ENCODE measurements at places on chromosomes 7 and 10. TPM values are rescaled to one million over a fixed set of nuclear protein-coding genes. Genes with fewer than 3 reads are reported as not detected.

DNA sequence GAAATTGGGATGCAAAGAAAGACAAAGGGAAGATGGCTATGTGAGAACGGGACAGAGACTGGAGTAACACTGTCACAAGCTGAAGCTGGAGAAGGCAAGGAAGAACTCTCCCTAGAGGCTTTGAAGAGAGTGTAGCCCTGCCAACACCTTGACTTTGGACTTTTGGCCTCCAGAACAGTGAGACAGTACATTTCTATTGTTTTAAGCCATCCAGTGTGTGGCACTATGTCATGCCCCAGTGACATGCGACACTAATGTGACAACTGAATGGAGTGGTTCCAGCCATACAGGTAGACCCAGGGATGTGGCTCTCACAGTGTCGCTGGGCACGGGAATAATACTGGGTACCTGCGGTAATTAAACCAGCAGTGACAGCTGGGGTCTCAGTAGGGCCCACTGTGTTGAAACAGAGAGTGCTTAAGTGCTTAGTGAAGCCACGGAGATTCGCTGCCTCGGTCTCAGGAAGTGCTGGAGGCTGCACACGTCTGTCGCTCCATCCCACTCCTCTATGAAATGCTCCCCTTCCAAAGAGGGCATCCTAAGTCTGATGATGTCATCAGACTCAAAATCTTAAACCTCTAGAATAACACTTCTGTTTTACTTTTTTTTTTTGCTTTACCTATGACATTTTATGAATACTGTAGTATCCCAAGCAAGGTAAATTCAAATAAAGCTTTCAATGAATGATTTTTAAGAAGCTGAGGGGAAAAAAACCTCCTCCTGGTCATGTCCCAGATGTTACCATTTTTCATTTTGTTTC is 154.6 kb upstream of the RHEB start:
- peaks cover 10% of the 10 kb centered on the region for H3K4me1 ChIP-seq
- no peaks in the 10 kb centered on the region for H3K36me3 ChIP-seq
- H3K27ac ChIP-seq: no peak overlapping the region
- no peaks in the 10 kb centered on the region for H3K27me3 ChIP-seq

DNA sequence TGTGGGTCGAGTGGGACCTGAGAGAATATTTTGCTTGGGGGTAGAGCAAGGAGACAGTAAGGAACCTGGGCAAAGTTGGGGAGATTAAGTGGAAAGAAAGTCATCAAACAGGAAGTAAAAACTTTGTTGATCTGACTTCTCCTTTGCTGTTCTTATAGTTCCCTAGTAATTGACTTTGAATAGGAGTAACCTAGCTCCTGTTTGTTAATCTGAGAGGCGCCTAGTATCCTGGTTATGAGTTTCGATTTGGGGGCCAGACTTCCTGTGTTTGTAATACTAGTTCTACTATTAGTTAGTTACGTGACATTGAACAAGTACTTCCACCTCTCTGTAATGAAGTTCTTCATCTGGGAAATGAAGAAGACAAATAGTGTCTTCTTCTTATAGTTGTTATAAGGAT is 99.1 kb downstream of the ZNF365 start:
- H3K4me3 ChIP-seq: no peak overlapping the region
- no peak overlapping the region for H3K27ac ChIP-seq
- no peaks in the 10 kb centered on the region for H3K36me3 ChIP-seq
- no peak for DNase-seq
- no peaks in the 10 kb centered on the region for H3K27me3 ChIP-seq

DNA sequence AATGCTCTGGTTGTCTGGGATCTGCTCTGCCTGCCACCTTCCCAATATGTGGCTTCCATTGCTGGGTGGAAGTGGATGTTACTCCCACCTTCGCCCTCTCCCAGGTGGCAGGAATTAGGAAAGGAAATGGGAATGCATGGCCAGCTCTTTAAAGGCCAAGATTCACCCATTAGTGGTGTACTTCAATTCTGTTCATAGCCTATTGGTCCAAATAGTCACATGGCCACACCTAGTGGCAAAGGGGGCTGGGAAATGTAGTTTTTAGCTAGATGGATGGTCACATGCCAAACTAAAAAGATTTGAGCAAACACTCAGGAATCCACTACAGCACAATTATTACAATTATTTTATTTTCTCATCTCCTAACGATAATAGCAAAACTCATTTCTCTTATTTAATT is 135.1 kb downstream of the NPY start:
- H3K4me3 ChIP-seq: no peak overlapping the region
- no peaks in the 10 kb centered on the region for H3K36me3 ChIP-seq
- H3K27ac ChIP-seq: no peak overlapping the region
- DNase-seq: no peak
- H3K4me1 ChIP-seq: no peaks in the 10 kb centered on the region

GRCh38 chr7:7761974-7762779 is 43.8 kb upstream of the RPA3 start:
- DNase-seq: no peak
- peak overlapping the region; percentile 39 for H3K4me3 ChIP-seq
- H3K4me1 ChIP-seq: peaks cover 12% of the 10 kb centered on the region
- H3K36me3 ChIP-seq: no peaks in the 10 kb centered on the region
- no peaks in the 10 kb centered on the region for H3K27me3 ChIP-seq

DNA sequence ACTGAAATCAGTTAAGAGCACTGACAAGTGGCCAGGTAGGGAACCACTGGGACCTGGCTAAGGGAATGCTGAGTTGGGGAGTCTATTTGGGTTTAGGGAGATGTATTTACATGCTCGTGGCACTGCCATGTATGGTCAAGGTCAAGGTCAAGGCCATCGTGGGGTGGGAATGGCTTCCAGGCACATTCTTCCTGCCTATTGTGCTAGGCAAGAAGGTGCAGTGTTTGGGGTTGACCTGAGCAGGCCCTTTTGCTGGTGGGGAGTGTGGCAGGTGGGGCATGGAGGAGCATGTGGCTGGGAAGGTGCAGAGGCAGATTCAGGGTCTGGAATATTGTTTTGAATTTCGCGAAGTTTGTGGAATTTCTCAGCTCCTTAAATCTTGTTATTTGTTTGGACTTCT is 17.8 kb downstream of the FAM241B start:
- DNase-seq: no peak
- H3K27ac ChIP-seq: no peak overlapping the region
- no peaks in the 10 kb centered on the region for H3K4me1 ChIP-seq
- no peak overlapping the region for H3K4me3 ChIP-seq

- no peaks in the 10 kb centered on the region for H3K27me3 ChIP-seq
- H3K27ac ChIP-seq: no peak overlapping the region
- no peak overlapping the region for H3K4me3 ChIP-seq
- H3K36me3 ChIP-seq: no peaks in the 10 kb centered on the region
- no peak for DNase-seq
Observed at GRCh38 chr10:18362892-18363291, 222.7 kb downstream of the CACNB2 start.

DNA sequence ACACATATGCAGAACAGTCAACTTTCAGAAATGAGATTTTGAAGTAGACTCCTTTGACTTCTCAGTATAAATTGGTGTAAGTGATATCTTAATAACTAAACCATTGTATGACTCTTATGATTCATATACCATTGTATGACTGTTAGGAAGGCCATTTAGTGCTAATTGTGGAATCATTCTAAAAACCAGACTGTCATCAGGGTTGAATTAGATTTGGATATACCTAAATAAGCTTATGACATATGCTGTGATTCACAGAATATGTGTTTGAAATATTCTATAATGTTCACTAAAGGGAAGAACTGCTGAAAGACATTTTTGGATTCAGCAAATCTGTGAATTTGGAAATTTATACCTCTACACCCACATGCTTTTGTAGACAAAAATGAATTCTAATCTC is 438.1 kb downstream of the MDFIC start:
- H3K27ac ChIP-seq: no peak overlapping the region
- no peaks in the 10 kb centered on the region for H3K36me3 ChIP-seq
- DNase-seq: no peak
- no peak overlapping the region for H3K4me3 ChIP-seq
- no peaks in the 10 kb centered on the region for H3K27me3 ChIP-seq

- peak overlapping the region; percentile 59 for H3K27ac ChIP-seq
- DNase-seq: no peak
- H3K36me3 ChIP-seq: no peaks in the 10 kb centered on the region
- H3K27me3 ChIP-seq: no peaks in the 10 kb centered on the region
Observed at GRCh38 chr10:3192856-3193635, 20.5 kb upstream of the PITRM1 start.

DNA sequence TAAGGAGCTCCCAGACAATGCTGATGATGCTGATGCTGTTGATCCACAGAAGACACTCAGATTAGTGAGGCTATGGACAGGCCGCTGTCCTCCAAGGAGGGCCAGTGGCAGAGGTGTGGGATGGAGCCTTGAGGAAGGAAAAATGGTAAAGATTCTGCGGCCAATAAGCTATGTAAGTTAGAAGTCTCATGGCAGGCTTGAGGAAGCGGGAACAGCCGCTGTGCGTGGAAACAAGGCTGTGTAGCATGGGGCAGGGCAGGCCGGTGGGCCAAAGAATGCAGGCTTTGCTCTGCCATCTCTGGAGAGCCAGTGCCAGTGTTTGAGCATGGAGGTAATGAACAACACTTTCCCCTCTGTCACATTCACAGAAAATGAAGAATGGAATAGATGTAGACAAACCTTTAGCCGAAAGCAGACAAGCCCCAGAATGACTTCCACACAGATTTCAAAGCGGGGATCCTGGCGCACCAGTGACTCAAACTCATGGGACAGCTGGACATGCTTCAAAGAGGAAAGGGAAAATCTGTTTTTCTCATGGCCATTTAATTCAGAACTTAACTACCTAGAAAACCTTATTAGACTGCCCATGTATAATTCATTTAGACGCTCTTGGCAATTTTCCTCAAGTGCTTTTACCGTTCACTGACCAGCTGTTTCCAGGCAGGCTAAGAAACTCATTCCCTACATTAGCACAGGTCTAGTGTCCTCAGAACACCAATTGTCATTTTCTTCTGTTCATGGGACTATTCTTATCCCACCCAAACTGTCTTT is 16.9 kb upstream of the FIGNL1 start:
- no peaks in the 10 kb centered on the region for H3K36me3 ChIP-seq
- no peak for DNase-seq
- H3K4me3 ChIP-seq: no peak overlapping the region
- H3K27me3 ChIP-seq: no peaks in the 10 kb centered on the region
- H3K4me1 ChIP-seq: no peaks in the 10 kb centered on the region

DNA sequence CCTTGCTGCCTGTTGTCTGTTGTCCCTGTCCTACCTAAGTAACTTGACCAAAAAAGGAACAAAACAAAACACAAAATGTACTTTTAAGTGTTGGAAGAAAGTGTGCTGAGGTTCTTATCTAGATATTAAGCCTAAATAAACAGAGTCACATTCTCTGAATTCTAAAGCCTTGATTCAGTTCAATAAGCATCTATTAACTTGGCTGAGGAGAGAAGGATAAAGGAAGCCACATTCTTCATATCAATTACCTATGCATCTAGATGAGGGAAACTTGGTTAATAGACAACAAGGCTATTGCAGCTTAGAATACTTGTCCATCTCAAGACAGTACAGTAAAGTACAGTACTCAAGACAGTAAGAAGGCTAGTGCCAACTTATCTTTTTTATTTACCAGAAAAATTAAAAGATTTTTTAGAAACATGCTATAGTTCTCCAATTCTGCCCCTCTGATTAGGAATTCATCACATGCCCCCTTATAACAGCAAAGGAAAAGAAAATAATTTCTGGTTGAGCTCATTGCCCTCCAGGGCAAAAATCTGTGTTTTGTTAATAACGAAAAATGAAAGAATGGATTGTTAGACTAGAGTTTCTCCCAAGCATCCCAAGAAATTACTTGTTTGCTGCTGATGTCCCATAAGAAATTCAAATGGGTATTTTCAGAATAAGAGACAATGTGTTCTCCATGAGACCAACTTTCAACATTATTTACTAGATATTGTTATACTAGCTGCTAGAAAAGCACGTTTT is 546.5 kb upstream of the SEMA3D start:
- H3K27me3 ChIP-seq: no peaks in the 10 kb centered on the region
- no peaks in the 10 kb centered on the region for H3K36me3 ChIP-seq
- H3K4me1 ChIP-seq: no peaks in the 10 kb centered on the region
- no peak overlapping the region for H3K4me3 ChIP-seq
- no peak for DNase-seq
- no peak overlapping the region for H3K27ac ChIP-seq

DNA sequence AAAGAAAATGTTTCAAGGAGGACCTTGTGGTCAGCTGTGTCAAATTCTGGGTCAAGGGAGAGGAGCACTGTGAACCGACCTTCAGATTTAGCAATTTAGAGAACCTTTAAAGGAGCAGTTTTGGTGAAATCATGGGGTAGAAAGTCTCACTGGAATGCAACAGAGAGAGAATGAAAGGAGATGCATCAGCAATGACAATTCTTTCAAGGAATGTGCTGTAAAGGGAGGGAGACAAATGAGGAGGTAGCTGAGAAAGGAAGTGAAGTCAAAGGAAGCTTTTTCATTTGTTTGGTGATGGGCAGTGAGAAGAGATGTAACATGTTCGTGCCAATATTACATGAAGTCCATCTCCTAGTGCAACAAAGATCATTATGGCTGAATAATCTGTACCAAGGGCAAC is 166.0 kb downstream of the TSPAN12 start:
- H3K27me3 ChIP-seq: no peaks in the 10 kb centered on the region
- H3K27ac ChIP-seq: no peak overlapping the region
- H3K4me3 ChIP-seq: no peak overlapping the region
- no peak for DNase-seq

DNA sequence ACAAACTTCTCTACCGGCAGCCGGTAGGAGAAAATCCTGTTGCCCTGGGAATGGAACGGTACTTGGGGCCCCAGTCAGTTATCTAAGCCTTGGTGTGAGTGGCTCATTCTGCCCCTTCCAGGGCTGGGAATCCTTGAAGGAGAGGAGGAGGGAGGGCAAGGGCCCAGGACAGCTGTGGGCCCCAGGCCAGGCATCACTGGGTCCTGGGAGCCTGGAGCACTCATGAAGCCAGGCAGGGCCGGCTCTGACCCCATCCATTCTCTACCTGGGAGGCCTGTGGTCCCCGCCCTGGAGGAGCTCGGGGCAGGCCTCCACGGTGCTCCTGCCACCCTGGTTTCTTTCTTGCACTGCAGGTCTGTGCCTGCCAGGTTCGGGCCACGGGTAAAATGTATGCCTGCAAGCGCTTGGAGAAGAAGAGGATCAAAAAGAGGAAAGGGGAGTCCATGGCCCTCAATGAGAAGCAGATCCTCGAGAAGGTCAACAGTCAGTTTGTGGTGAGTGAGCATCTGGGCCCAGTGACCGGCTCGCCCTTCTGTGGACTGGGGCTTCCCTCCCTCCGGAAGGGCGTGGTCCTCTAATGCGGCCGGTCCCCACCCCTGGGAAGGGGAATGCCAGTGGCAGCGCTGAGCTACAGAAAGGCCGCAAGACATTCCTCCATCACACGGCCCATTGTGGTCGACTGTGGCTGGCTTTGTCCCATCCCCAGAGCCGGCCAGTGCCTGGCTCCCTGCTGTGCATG is 111.3 kb downstream of the RGS10 start:
- H3K27me3 ChIP-seq: no peaks in the 10 kb centered on the region
- no peak overlapping the region for H3K27ac ChIP-seq
- H3K4me3 ChIP-seq: no peak overlapping the region
- DNase-seq: no peak

- no peaks in the 10 kb centered on the region for H3K4me1 ChIP-seq
- no peaks in the 10 kb centered on the region for H3K27me3 ChIP-seq
- no peak for DNase-seq
- H3K36me3 ChIP-seq: no peaks in the 10 kb centered on the region
Observed at GRCh38 chr7:147911201-147911601, 679.4 kb upstream of the C7orf33 start.

- no peak for DNase-seq
- H3K4me3 ChIP-seq: no peak overlapping the region
- no peak overlapping the region for H3K27ac ChIP-seq
Observed at GRCh38 chr10:132263866-132264265, 43.9 kb downstream of the STK32C start.

SPDYE2 gene
- not detected for total RNA-seq

DYDC1 gene
- not detected for total RNA-seq

CDK1 gene
- 10.8 TPM for total RNA-seq

ANKRD61 gene
- not detected for total RNA-seq

KCNMA1 gene
- 94.3 TPM for total RNA-seq

SFTPA1 gene
- 2.9 TPM for total RNA-seq

PILRA gene
- 8.3 TPM for total RNA-seq

All from vagina (tissue), 2 donors.